NCI-H226 (cell line): ENCODE measurements at places on chromosomes 3 and 15.

- peak; percentile 53 for DNase-seq
Observed at GRCh38 chr3:158105710-158106253, 438 bp downstream of the SHOX2 start.

DNA sequence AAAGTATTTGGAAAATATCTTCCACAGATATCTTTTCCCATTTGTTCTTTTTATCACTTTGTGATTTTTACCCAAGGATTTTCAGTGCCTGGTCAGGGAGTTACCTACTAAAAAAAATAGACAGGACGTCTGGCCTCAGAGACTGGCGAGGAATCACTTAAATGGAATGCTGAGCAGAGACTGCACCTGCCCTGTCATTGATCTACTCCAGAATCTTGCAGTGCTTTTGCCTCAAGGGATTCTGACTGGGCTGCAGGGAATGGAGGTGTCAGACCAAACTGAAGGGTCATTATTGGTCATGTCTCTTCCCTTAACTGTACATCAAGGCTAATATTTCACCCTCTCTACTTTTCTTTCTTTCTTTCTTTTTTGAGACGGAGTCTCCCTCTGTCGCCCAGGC is 12.1 kb upstream of the RYR3 start:
- DNase-seq = peak; percentile 25

DNA sequence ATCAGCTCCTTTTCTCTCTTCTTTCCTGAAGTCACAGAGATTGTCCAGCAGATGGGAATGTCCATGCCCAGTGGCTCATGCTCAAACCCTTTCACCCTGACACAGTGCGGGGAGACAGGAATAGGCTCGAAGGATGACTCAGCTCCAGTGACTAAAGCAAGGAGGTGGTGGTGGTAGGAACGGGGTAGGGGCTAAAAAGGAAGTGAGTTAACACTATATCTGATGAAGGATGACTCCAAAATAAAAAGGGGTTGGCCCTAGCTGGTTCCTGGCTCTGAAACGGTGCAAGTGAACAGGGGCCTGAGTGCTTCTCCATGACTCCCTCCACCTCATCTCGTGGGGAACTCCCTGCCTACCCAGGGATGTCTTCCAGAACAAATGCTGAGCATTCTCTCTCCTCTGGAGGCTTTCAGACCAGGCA is 167.4 kb upstream of the LPP start:
- peak; percentile 97 for DNase-seq

- no peak for DNase-seq
Observed at GRCh38 chr3:27666708-27667107, 55.4 kb downstream of the EOMES start.

DNA sequence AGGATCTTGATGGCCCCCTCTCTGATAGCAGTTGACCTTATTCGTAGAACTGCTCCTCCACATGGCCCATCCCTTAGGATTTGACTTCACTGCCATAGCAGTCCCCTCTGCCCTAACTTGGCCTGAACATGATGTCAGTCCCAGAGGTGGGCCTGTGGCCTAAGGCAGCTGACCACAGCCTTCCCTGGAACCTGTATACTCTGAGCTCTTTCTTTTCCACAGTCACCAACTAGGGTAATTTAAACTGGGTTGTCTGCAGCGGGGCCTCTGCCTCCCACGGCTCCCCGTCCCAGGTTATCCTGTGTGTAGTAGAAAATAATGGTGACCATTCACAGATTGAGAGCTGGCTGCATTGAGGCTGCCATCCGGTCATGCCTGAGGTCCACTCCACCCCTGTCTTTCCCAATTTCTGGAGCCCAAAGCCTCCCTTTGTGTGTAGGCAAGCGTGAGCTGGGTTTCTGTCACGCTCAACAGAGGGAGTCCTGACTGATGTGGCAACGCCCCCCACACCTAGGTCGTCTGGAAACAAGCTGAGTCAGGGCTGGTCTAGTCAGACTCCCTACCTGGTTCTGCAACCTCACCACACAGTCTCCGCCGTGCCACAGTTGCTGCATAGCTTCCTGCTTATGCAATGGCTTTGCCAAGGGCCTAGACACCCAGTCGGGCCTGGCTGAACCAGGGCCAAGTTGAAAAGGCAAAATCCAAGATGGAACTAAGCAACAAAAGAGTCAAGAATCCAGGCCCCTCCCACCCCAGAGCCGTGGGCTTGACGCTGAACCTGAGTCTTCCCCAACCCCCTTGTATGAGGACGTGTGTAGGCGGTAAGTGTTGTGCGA is 284.5 kb downstream of the XXYLT1 start:
- DNase-seq = peak; percentile 45

DNA sequence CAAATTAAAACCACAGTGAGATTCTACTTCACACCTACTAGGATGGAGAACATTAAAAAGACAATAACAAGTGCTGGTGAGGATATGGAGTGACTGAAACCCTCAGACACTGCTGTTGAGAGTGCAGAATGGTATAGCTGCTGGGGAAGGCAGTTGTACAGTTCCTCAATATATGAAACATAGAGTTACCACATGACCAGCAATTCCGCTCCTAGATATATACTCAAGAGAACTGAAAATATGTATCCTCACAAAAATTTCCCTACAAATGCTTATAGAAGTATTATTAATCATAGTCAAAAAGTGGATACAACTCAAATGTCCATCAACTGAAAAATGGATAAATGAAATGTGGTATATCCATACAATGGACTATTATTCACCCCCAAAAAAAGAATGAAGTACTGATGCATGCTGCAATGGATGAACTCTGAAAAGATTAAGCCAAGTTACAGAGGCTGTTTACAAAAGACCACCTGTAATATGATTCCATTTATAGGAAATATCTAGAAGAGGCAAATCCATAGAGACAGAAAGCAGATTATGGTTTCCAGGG is 164.7 kb upstream of the IGF1R start:
- no peak for DNase-seq

DNA sequence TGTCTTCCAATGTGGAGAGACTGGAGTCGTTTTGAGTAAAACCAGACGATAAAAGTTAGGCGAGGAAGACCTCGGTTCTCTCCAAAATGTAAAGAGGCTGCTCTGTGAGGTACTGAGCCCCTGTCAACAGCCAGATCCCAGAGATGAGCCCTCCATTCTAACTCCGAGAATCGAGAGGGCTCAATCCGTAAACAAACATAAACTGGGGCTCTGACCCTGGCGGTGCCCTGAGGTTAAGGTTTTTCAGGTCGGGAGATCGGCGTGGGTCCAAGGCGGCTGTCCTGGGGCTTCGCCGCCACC is 417 bp downstream of the TBCCD1 start:
- no peak for DNase-seq

DNA sequence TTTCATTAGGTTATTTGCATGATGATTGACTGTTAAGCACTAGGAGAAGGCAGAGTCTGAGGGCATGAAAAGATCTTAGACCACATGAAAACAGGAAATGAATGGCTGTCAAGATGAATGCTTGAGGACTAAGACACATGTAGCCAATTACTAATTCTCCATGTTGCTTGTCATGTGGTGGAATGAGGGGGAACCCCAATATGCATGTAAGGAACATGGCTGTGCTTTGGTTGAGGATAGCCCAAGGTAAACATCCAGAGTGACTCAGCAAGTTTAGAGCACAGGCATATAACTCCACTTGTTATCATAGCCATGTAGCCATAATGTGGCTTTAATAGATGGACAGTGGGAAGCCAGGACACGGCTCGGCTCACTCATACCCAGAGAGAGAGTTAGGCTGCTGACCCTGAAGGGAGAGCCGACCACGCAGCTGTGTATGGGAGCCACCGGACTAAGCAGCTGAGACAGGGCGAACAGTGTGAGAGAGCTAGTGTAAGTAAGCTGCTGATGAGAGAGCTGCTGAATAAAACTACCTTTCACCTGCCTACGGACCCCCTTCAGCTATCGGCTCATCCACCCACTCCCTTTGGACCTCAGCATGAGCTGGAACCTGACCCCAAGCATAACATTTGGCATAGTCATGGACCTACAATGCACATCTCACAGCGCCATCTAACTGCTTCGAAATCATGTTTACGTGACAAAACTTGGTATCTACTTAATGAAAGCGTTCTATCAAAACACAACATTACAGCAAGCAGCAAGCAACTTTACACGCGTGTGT is 37.6 kb downstream of the ANO10 start:
- DNase-seq = no peak

GRCh38 chr15:44137750-44138149 is 57.3 kb downstream of the FRMD5 start:
- no peak for DNase-seq

GRCh38 chr3:14121859-14122258 is 2.8 kb downstream of the CHCHD4 start:
- no peak for DNase-seq

- DNase-seq = no peak
Observed at GRCh38 chr15:31049682-31050615, 51.6 kb downstream of the TRPM1 start.

- DNase-seq = no peak
Observed at GRCh38 chr15:39134282-39134681, 446.6 kb upstream of the THBS1 start.

GRCh38 chr15:39416258-39416657 is 164.6 kb upstream of the THBS1 start:
- DNase-seq = no peak

GRCh38 chr3:103794656-103795055 is 1359.8 kb downstream of the ZPLD1 start:
- no peak for DNase-seq

GRCh38 chr15:23877502-23878412 is 190.7 kb upstream of the NDN start:
- DNase-seq = no peak

DNA sequence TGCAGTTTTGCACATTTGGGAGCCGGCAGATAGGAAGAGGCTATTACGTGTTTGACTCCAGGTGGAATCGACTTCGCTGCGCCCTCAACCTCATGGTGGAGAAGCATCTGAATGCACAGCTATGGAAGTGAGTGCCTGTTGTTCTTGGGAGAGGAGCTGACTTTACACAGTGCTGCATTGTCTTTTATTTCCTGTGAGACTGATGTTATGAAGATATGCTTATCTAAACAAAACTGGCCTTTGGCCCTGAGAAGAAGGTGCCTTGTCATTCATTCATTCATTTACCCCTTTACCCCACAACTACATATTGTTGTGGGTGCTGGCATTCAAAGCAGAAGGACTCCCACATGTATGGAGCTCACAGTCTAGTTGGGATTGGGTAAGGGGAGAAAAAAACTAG is 32.6 kb downstream of the PSMD6 start:
- no peak for DNase-seq
